ENCODE measurements at places on chromosomes 1 and 21.
A peak's percentile ranks its signal among the peaks of the same experiment; 100 is the strongest.

- H3K36me3 ChIP-seq = peaks cover 3% of the 10 kb centered on the region
- peaks cover 11% of the 10 kb centered on the region for H3K4me1 ChIP-seq
- no peak overlapping the region for H3K27ac ChIP-seq
- no peaks in the 10 kb centered on the region for H3K27me3 ChIP-seq
- H3K4me3 ChIP-seq = no peak overlapping the region
- no peak for DNase-seq
Observed at GRCh38 chr1:92705446-92705845, 79.5 kb downstream of the EVI5 start.

- no peak overlapping the region for H3K4me3 ChIP-seq
- H3K27ac ChIP-seq = no peak overlapping the region
- peaks cover 4% of the 10 kb centered on the region for H3K4me1 ChIP-seq
- H3K27me3 ChIP-seq = no peaks in the 10 kb centered on the region
Observed at GRCh38 chr1:115413208-115413607, 75.2 kb upstream of the NGF start.

DNA sequence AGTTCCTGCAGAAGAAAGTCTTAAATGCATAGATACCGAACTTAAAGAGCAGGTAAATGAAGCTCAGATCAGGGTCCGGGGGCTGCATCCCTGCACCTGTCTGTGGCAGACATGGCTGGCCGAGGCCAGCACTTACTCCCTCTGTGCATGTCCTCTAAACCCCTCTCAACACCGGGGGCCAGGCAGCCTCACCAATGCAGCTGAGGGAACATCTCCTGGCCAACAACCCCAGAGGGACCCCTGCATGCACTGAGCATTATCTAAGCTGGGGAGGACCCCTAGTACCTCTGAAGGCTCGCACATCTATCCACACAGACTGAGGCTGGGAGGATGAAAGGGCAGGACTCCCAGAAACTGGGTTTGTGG lies 18.4 kb downstream of the TTC34 start:
- H3K4me3 ChIP-seq = no peak overlapping the region
- no peaks in the 10 kb centered on the region for H3K36me3 ChIP-seq
- H3K27me3 ChIP-seq = no peaks in the 10 kb centered on the region
- H3K27ac ChIP-seq = no peak overlapping the region
- no peaks in the 10 kb centered on the region for H3K4me1 ChIP-seq

DNA sequence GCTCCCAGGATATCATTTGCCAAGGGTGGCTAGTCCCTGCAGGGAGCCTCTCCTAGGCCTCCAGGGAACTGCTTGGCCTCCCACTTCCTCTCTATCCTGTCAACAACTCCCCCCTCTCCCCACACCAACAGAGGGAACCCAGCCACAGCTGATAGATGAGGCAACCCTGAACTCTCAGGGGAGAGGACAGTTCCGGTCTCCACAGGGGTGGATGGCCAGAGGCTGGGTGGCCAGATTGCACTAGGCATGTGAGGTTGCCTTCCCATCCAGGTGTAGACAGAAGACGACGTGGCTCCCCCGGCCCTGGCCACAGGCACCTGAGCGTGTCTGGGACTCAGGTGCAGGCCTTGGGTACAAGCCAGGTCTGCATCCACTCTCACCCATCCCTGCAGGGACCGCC lies 53.3 kb downstream of the TOR1AIP2 start:
- H3K4me1 ChIP-seq = peaks cover 8% of the 10 kb centered on the region
- H3K4me3 ChIP-seq = no peak overlapping the region
- no peak for DNase-seq
- H3K27me3 ChIP-seq = no peaks in the 10 kb centered on the region

GRCh38 chr1:244340396-244340795 lies 111.3 kb downstream of the ADSS2 start:
- H3K4me1 ChIP-seq = peaks cover 11% of the 10 kb centered on the region
- no peak overlapping the region for H3K27ac ChIP-seq
- no peak for DNase-seq
- no peak overlapping the region for H3K4me3 ChIP-seq
- no peaks in the 10 kb centered on the region for H3K36me3 ChIP-seq

DNA sequence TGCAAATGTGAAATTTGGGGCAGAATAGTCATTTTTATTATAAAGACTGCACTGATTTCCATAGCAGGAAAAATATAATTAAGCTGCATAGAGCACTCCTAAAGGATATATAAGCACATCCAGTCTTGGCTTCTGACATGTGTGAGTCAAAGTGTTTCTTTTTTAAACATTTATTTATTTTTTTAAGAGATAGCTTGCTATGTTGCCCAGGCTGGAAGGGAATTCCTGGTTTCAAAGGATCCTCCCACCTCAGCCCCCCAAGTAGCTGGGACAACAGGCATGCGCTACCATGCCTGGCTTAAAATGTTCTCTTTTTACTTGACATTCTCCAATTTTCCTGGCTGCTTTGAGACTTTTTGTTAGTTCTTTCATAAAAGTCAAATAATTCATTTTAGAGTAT lies 126.1 kb downstream of the HMCN1 start:
- no peak for DNase-seq
- H3K27me3 ChIP-seq = no peaks in the 10 kb centered on the region
- H3K4me1 ChIP-seq = no peaks in the 10 kb centered on the region
- no peak overlapping the region for H3K4me3 ChIP-seq

DNA sequence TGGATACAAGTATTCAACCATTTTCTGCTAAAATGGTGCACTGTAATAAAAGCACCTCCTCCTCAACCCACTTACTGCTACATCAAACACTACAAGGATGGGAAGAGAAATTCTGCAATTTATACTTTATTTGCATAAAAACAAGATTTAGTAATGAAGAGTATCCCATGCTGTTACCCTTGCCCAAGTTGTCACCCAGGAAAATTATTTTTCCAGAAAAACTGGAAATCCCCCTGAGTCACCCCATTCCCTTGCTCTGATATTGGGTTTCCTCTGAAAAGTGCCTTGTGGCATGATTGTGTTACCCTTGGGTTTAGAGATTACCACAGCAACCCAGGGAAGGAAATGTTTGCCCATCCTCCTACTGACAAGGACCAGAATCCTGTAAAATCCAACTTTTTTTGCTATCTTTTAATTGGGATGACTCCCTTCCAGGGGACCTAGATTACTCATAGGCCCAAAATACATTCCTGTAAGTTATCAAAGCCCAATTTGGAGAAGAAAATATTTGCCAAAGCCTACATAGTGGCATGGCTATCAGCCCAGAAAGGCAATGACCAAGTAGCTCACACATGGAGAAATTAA lies 16.5 kb upstream of the ZC3H11B start:
- no peak overlapping the region for H3K27ac ChIP-seq
- H3K36me3 ChIP-seq = no peaks in the 10 kb centered on the region
- peaks cover 19% of the 10 kb centered on the region for H3K4me1 ChIP-seq
- DNase-seq = no peak

- peaks cover 10% of the 10 kb centered on the region for H3K4me1 ChIP-seq
- H3K4me3 ChIP-seq = no peak overlapping the region
- H3K36me3 ChIP-seq = no peaks in the 10 kb centered on the region
- H3K27ac ChIP-seq = no peak overlapping the region
- peaks cover 53% of the 10 kb centered on the region for H3K27me3 ChIP-seq
Observed at GRCh38 chr1:165592945-165593823, 37.9 kb upstream of the MGST3 start.

DNA sequence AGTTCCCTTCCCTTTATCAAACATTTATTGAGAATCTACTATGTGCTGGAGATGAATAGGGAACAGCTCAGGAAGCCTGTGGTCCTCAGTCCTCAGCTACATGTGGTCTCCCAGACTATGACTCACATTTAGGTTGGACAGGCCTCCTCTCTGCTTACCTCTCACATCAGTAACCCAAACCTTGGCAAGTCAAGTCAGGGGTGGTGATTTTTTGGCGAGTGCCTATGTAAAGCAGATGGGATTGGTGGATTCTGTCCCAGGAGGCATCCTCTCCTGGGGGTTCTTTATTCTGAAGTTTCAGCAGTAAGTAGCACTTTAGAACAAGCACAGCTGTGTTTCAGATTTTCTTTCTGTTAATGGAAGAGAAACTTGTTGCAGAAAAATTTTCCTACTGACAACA lies 241.3 kb downstream of the PRDM2 start:
- H3K36me3 ChIP-seq = no peaks in the 10 kb centered on the region
- H3K27me3 ChIP-seq = peaks cover 23% of the 10 kb centered on the region
- DNase-seq = no peak
- no peak overlapping the region for H3K27ac ChIP-seq
- H3K4me3 ChIP-seq = no peak overlapping the region

- H3K4me1 ChIP-seq = peaks cover 20% of the 10 kb centered on the region
- peak overlapping the region; percentile 48 for H3K27ac ChIP-seq
- peak overlapping the region; percentile 42 for H3K4me3 ChIP-seq
- DNase-seq = no peak
- peaks cover 3% of the 10 kb centered on the region for H3K36me3 ChIP-seq
Observed at GRCh38 chr1:19360843-19361610, 48.9 kb downstream of the SLC66A1 start.

- no peaks in the 10 kb centered on the region for H3K27me3 ChIP-seq
- peak overlapping the region; percentile 82 for H3K4me3 ChIP-seq
- DNase-seq = no peak
- no peaks in the 10 kb centered on the region for H3K36me3 ChIP-seq
- H3K4me1 ChIP-seq = peaks cover 36% of the 10 kb centered on the region
Observed at GRCh38 chr1:23528250-23528978, 2.6 kb downstream of the E2F2 start.

DNA sequence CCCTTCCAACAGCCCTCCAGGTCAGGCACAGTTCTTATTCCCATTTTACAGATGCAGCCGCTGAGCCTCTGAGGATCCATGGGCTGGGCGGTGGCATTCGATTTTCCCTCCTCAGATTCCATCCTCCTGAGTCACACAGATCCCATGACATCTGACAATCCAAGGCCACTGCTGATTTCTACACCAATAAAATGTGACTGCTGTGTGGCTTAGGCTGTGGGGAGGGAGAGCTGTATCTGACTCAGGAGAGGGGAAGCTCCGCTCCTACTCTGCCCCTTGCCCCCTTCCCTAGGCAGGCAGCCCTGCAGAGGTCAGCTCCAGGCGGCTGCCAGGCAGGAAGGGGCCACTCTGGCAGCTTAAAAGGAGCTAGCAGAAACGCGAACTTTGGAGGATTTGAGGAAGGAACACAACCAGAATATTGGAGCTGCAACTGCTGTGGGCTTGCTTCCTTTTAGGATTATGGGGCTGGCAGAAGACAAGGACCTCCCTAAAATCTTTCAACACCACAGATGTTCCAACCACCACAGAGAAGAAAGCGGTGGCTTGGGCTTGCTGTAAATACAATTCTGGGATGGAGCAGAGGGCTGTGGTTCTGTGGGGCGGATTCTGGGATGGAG lies 50.0 kb downstream of the MRPL37 start:
- peaks cover under 1% of the 10 kb centered on the region for H3K36me3 ChIP-seq
- H3K4me3 ChIP-seq = no peak overlapping the region
- DNase-seq = no peak
- peaks cover 5% of the 10 kb centered on the region for H3K4me1 ChIP-seq

- no peak for DNase-seq
- H3K27me3 ChIP-seq = no peaks in the 10 kb centered on the region
- peaks cover 5% of the 10 kb centered on the region for H3K4me1 ChIP-seq
- no peak overlapping the region for H3K4me3 ChIP-seq
- H3K27ac ChIP-seq = peak overlapping the region; percentile 17
Observed at GRCh38 chr1:164801246-164801731, 242.3 kb downstream of the PBX1 start.

- H3K27me3 ChIP-seq = no peaks in the 10 kb centered on the region
- H3K27ac ChIP-seq = peak overlapping the region; percentile 45
- DNase-seq = no peak
- H3K4me1 ChIP-seq = peaks cover 5% of the 10 kb centered on the region
Observed at GRCh38 chr1:109181807-109182163, 31.9 kb upstream of the SARS1 start.

DNA sequence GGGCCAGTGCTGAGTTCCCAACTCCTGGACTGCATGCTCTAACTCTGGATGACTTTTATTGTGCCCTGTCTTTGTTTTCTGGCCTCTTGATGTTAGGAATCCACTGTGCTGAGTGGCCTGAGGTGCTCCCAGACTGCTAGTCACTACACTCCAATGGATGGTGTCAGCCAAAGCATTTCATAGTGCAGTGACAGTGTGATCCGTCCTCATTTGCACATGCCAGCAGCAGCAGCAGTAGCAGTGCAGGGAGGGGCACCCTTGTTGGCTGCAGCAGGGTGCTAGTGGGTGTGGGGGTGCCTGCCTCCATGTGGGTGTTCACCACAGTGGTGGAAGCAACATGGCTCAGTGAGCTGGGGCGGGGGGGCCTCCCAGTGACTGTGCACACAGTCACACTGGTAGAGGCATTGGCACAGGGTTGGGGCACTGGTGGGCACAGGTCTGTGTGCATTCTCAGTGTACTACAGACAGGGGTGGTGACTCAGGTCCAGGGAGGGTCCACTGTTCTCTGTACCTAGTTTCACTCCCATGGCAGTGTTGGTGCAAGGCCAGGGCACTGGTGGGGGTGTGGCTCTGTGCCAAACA lies 214.0 kb downstream of the ZC3H11B start:
- peaks cover 15% of the 10 kb centered on the region for H3K36me3 ChIP-seq
- H3K4me3 ChIP-seq = no peak overlapping the region
- DNase-seq = no peak
- H3K27ac ChIP-seq = no peak overlapping the region

DNA sequence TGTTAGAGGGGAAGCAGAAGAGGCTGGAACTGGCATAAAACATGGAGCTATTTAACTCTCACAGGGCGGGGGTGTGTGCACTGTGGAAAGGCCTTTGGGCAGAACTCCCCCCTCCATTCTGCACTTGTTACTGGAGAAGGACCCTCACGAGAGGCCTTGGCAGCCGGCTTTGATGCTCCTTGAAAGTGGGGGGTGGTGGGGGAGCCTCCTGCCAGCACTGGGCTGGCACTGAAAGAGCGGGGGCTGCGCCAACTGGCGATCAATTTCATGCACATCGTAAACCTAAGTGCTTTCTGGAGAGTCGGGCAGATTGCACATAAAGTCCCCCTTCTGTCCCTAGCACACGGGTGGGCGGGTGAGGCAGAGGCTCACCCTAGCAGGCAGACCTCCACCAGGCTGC lies 28.9 kb downstream of the FOXO6 start:
- no peak overlapping the region for H3K27ac ChIP-seq
- H3K4me1 ChIP-seq = peaks cover 48% of the 10 kb centered on the region
- no peaks in the 10 kb centered on the region for H3K36me3 ChIP-seq
- no peak overlapping the region for H3K4me3 ChIP-seq
- peaks cover 23% of the 10 kb centered on the region for H3K27me3 ChIP-seq

DNA sequence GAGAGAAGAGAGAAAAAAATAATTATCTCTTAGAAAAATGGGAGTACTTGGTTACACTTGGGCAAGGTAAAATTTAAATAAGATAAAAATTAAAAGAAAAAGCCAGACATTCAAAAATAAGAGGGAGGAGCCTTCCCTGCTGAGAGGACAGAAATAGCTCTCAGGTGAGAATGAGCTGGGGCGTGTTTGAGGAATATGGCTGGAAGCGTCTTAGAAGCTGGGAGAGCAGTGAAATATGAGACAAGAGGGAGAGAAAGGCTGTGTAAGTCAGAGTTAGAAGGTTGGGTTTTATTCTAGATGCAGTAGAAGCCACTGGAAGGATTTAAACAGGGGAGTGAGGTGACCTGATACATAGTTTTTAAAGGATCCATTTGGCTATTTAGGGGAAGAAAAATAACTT lies 154.2 kb upstream of the L1TD1 start:
- no peaks in the 10 kb centered on the region for H3K27me3 ChIP-seq
- no peaks in the 10 kb centered on the region for H3K36me3 ChIP-seq
- peaks cover 21% of the 10 kb centered on the region for H3K4me1 ChIP-seq
- H3K4me3 ChIP-seq = no peak overlapping the region
- peak overlapping the region; percentile 37 for H3K27ac ChIP-seq
